ENCODE measurements at places on chromosomes 2 and 18.

DNA sequence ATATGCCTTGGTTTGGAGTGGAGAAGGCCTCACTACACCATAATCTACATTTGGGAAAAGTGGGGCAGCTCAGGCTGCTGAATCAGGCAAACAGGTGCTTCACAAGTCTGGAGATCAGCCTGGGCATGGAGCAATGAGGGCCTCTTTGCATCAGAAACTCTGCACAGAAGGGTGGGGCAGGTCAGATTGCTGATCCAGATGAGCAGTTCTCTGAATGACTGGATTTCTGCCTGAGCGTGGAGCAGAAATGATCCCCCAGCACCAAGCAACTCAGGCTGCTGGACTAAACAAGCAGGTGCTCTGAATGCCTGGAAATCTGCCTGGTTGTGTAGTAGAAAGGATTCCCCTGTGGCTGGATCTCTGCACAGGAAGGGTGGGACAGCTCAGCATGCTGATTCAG lies 605.3 kb upstream of the ZNF804A start:
- DNase-seq: no peak

- no peak for DNase-seq
Observed at GRCh38 chr2:100865816-100866460, 46.0 kb downstream of the NPAS2 start.

GRCh38 chr2:71801969-71802368 lies 345.7 kb downstream of the CYP26B1 start:
- DNase-seq: peak; percentile 8

GRCh38 chr2:144460727-144461307 lies 59.1 kb downstream of the ZEB2 start:
- no peak for DNase-seq

GRCh38 chr2:74870951-74871350 lies 37.0 kb downstream of the HK2 start:
- no peak for DNase-seq

DNA sequence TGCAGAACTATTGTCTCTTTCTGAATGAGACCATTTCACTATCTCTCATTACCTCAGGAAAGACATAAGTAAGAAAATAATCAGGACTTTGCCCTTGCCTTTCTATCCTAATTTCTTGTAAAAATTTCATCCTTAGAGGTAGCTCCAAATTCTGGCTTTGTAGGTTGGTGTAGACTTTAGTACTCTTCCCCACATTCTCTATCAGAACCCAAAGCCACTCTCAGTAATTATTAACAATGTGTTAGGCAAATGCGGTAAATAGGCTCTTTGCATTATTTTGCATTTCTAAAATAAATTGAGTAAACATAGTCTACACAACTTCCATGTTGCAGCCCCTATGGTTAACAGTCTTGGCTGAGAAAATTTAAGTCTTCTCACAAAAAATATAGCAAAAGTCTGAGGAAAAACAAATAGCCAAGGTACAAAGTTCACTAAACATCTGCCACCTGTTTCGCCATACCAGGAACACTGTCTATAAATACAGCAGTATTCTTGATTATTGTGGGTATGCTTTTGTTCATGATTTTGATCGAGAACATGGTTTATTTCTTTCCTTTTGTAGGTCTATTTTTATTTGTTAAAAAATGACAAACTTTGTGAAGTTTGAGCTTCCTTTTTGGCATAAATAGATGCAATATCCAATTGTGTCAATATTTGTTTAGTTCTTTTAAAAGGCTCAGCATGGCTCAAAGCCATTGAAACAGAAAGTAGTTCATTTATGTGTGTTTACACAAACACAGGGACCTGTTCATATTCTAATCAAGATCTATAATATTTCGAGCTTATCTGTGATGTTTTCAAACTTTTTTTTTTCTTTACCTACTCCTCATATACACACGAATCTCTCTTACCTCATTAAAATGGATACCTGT lies 1061.5 kb downstream of the CNTNAP5 start:
- DNase-seq: no peak

DNA sequence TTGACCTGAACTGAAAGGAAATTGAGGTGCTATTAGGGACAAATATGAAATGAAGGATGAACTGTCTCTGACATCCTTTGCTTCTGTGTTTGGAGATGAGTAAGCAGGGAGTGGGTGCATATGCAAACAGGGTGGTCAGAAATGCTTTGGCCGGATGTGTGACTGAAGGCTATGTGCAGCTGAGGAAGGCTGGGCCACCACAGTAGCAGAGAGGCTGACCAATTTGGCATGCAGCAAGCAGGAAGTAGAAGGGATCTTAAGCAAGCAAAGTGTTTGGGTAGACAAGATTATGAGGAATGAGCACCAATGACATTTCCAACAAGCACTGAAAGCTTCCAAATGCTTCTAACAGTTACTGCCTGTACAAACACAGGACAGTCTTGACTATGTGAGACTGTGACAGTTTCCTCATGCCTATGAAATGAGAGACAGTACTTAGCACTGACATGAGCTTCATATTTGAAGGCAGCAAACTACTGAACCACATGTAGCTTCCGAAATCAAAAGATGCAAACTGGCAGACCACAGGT lies 3.3 kb upstream of the ACTR3 start:
- peak; percentile 89 for DNase-seq

- no peak for DNase-seq
Observed at GRCh38 chr18:24811950-24812681, 351.7 kb downstream of the HRH4 start.

DNA sequence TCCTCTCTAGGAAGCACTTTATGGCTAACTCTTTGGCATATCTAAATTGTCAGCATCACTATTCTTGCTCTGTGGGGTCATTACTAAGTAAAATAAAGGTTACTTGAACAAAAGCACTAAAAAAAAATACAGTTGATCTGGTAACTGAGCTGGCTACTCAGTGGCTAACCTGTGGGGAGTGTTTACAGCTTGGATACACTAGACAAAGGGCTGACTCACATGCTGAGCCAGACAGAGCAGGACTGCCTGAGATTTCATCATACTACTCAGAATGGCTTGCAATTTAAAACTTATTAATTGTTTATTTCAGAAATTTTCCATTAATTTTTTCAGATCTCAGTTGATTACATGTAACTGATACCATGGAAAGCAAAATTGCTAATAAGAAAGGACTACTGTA lies 1690.4 kb upstream of the SLC39A10 start:
- DNase-seq: no peak

- no peak for DNase-seq
Observed at GRCh38 chr2:67076239-67076624, 320.9 kb upstream of the ETAA1 start.

DNA sequence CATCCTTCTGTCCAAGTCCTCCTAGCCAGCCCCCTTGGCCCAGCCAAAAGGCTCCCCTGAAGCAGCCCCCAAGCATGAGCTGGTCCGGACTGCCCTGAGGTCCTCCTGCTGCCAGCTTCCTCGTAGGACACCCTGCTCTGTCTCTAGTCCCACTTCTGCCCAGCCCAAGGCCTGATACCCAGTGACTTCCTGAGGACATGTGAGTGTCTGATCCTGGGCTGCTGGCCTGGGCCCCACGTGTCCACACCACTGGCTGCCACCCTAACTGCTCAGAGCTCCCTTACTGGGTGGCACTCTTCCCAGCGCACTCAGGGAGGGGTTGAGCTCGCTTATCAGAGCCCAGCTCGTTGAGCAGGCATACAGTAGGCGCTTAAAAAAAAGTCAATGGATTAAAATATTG lies 34.4 kb upstream of the PDIA6 start:
- no peak for DNase-seq

DNA sequence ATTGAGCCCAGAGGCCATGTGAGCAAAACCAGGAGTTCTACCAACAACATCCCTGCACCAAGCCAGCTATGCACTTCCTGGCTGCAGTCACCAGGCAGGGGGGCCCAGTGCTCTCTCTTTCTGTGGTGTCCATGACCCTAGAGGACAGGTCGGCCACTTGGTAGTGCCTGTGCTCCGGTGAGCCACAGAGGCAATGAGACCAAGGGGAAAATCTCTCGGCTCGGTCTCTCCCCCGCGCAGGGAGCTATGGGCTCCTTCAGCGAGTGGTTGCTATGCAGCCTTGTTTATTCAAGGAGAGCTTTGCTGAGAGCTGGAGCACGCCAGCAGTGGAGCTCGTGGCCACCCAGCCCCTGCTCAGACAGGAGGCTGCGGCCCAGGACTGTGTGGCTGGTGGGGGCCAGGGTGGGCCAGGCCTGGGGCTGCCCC lies at the start of gene TOGARAM2:
TSS of gene TOGARAM2 (plus strand) at position 283 of the 426 bp plus-strand sequence. CDS start 13,537 bp downstream, outside the sequence.
- DNase-seq: no peak

DNA sequence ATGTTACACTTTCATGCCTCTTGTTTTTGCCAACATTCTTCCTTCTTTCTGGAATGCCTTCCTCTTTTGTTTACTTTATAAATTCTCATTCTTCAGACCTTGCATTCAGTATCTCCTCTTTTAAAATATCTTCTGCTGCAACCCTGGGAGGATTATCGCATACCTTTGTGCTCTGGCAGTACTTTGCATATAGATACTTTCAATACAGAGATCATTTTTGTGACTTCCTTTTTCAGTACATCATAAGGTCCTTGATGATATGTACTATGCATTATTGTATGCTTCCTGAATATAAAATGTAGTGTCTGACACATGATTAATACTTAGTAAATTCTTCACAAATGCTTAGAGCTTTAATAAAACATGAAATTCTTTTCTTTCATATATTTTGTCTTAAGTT lies 538.7 kb downstream of the TRIB2 start:
- no peak for DNase-seq

DNA sequence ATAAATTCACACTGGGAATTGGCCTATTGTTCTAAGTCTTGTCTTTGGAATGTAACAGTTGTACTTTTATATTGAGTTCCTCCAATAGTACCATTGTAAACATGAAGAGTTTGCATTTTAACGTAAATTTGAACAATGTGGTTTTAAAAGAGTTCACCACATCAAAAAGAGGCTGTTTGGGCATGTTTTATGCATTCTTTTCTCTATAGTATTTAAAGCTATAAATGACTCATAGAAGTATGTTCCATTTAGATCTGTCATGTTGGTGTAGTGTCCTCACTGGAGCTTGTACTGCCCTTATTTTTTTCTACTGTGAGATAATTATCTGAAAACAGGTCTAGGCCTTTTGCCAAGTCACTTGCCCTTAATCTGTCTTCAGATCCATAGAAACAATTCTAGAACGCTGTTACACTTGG lies 141.9 kb downstream of the RHBDD1 start:
- no peak for DNase-seq

DNA sequence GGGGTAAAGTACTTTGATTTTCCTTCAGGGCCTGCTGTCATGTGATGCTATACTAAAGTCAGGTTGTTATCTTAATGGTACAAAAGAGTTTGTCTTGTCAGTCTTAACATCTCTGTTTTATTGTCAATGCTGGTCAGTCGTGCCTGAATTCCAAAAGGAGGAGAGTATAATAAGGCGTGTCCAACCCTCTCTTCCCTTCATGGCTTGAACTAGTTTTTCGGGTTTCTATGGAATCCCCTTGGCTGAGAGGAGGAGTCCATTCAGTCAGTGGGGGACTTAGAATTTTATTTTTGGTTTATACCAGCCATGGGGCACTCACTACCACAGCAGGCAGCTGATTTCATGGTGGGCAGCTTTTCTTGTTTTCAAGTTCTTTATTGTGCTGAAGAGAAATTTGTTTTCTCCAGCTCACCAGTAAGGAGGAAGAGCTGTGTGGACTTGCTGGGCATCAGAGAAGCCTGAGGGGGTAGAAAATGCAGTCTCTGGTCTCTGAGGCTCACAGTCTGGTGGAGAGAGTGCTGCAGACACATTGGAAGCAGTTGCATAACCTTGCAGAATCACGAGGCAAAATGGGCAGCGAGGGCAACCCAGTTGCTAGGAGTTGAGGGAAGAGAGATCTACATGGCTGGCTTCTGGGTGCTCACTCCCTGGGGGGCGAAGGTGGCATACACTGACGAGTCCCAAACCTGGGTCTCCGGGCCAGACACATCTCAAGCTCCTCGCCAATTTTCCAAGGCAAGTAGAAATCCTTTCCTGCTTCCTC lies 193.1 kb downstream of the ZBTB7C start:
- DNase-seq: no peak

DNA sequence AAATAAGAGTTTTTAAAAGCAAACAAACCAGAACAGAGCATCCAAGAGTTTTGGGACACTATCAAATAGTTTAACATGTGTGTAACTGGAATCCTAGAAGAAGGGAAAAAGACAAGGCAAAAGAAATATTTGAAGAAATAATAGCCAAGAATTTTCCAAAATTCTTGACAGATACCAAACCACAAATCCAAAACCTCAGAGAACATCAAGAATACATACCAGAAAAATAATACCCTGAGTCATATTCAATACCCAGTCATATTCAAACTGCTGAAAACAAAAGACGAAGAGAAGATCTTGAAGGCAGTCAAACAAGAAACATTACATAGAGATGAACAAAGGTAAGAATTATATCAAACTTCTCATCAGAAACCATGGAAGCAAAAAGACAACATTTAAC lies 22.9 kb downstream of the INO80C start:
- DNase-seq: no peak

GRCh38 chr2:46050027-46050426 lies 247.2 kb upstream of the EPAS1 start:
- DNase-seq: no peak

GRCh38 chr2:134917360-134917865 lies 1.2 kb upstream of the CCNT2 start:
- peak; percentile 18 for DNase-seq

DNA sequence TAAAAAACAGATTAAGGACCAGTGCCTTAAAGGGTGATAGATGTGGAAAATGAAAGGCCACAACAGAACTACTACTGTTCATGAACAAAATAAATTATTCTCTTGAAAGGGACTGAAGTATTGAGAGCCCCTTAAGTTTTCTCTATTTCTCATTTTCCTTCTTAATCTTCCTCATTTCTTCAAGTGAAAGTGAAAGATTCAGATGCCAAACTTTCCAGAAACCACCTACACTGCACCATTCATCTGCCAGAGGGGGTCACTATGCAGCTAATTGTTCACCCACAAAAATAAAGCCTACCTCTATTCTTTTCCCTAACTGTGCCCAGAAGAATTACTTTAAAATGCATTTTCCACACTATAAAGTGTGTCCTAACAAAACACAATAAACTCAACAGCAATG lies 140.1 kb downstream of the NR4A2 start:
- DNase-seq: peak; percentile 33
